ENCODE measurements at places on chromosomes 4 and X.

GRCh38 chr4:8310306-8310705 lies 40.8 kb downstream of the HTRA3 start:
- no peak for DNase-seq

GRCh38 chrX:51395480-51395809 lies 62.8 kb downstream of the NUDT10 start:
- DNase-seq, result no peak

- no peak for DNase-seq
These were observed 5.7 kb downstream of the C4orf54 start for GRCh38 chr4:99651811-99652485.

- DNase-seq, result no peak
These were observed 25.6 kb upstream of the ABCB7 start for GRCh38 chrX:75181721-75182120.

- DNase-seq, result no peak
These were observed 146.2 kb upstream of the SH3RF1 start for GRCh38 chr4:169416997-169417396.

DNA sequence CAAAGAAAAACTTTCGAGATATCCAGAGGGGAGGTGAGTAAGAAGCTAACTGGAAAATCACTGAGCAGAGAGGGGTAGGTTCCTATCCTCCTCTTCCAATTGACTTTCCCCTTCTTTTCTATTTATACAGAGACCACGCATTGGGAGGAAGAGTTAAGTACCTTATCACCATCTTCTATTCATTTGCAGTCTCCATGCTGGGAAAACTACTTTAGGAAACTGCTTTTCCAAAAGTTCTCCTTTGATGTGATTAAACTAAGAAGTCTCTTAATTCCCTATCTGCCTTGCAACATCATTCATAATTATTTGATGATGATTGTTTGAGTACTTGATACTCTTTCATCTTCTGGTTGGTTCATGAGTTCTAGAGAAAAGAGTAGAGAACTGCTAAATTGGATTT lies 306.6 kb downstream of the PPP3CA start:
- no peak for DNase-seq

- DNase-seq, result no peak
These were observed 22.4 kb upstream of the MGST2 start for GRCh38 chr4:139643042-139643895.

DNA sequence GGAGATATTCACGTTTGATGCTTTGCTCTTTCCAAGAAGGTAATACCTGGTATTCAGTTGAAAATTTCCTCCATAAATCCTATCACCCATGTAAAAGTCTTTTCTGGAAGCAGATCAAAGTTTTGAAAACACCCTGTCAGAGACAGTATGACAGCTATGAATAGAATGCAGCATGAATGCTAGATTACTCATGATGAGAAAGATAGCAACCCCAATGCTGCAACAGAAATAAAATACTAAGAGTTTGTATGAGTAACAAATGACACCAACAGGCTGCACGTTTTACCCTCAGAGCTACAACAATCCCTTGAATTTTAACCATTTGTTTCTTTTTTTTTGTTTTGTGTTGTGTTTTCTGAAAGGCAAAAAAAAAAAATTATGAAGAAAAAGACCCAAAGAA lies 108.6 kb downstream of the ARHGAP6 start:
- no peak for DNase-seq

GRCh38 chr4:149211876-149212275 lies 603.8 kb downstream of the IQCM start:
- DNase-seq, result no peak

- DNase-seq, result no peak
These were observed 3.8 kb upstream of the SERPINA7 start for GRCh38 chrX:106042296-106042695.

DNA sequence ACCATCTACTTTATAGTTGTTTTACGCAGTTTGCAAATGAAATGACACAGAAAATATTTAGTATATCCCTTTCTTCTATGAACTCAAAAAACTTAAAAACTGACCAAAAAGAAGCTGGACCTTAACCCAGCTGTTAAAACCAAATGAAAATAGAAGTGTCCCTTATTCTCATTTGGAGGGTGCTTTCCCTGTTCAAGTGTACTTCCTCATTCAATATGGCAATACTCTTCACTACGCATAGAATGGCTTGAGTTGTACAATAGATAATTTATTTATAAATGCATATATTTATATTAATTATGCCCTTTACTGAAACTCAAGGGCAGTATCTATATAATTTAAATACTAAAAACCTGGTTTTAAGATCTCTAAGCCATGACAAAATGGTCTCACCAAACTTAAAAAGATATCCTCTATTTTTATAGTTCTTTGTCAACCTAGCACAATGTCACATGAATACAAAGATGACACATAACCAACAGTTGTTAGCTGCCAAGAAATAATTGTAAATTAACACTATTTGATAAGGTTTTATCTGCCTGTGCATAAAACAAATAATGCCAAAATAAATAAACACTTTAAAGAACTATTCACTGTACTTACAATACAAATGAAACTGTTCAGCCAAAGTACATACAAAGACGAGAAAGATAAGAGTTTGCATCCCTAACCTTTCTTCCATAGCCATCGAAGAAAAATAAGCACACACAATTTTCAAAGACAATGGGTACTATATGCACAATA lies 25.2 kb downstream of the YTHDC1 start:
- no peak for DNase-seq

- no peak for DNase-seq
These were observed 111.9 kb downstream of the SORBS2 start for GRCh38 chr4:185700048-185700447.

- DNase-seq, result no peak
These were observed 24.0 kb downstream of the BTC start for GRCh38 chr4:74770226-74770910.

DNA sequence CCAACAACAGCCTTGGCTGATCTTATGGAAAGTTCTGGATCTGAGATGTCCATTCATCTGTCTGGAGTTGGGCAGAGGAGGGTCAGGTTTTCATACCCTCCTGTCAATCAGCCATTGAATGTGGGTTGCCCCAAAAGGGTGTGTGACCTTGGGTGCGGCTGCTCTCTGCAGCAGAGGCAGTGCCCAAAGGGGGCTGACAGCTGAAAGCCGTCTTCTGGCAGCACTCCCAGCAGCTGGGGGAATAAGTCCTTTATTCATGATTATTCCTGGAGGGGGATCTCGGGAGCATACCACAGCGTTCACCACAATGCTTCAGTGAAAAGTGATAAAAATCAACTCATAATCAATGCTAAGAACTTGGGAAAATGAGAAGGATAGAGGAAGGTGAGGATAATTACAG lies 54.7 kb downstream of the OTC start:
- no peak for DNase-seq

DNA sequence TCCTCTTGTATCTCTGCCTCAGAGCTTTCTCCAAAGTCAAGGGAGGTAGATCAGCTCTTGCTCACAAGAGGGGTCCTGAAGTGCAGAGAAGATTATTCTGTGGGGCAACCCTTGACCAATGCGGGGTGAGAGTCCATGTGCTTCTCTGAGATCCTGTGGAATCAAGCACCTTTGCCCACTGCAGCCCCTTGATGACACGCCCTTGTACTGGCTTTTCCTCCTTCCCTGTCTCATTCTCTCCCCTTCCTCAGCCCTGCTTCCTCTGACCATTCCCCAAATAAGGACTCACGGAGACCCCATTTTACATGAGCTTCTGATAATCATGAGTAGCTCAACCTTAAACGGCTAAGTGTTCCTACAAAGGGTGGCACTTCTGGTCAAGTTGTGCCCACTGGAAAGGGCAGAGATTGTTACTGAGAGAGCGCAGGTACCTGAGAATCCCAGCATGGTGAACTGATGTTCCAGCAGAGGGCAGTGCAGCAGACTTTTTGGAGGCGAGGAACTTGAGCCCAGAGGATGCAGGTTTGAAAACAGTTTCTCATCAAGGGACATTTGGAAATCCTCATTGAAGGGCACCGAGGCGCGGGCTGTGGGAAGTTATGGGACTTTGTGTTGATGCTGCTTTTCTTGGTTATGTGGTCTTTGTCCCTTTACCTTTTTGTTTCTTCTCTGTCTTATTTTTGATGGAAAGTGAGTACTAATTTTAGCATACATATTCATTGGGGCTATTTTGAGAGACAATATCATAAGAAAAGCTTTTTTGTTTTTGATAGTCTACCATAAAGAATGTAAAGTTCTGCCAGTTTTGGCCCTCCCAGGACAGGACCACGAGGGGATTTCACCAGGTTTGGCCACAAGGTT lies 201.3 kb downstream of the RBM46 start:
- no peak for DNase-seq

GRCh38 chrX:154419688-154420401 lies 8.5 kb downstream of the TAFAZZIN start:
- DNase-seq, result no peak

DNA sequence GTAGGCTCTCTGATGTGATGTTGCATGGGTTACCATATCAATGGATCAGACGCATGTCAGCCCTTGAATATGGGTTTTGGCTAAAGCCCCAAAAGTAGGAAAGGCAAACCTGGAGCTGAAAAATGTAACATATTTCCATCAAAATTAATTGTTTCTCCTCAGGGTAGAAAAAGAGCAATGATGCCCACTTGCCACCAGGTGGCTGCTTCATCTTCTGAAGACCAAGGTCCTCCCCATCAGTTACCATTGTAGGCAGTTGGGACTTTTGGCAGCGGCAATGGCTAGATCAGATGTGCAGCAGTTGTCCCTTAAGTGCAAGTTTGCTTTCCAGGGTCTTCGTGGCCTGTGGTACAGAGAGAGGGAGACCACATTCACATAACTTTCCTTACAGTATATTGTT lies 118.2 kb downstream of the NAF1 start:
- DNase-seq, result no peak

DNA sequence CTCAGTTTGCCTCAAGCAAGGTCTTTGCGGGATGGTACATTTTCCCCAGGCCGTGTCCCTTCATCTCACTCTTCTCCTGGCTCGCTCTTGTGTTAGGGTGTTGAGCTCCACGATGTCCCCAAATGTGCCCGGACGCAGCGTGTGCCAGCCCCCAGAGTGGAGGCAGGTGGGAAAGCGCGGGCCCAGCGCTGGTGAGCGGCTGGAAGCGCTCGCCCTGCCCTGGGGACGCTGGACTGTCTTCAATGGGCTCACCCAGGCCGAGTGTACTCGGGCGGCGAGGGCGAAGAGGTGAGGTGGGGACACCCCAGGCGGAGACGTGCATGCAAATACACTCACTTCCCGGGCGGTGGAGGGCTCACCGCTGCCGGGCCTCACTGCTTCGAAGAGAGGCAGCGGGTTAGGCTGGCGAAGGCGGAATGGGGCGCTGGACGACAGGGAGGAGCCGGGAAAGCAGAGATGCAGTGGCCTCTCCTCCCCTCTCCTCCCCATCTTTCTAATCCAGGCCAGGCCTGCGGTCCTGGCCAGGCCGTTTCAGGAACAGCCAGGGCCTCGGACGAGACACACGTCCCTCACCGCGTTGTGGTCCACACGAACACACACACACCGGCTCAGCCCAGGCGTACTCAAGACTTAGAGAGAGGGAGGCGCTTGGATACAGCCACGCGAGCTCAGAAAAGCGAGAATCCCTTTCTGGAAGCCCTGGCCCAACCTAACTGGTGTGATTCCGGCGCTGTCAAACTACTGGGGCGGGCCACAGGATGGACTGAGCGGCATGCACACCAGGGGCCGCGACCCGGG lies 2.2 kb downstream of the NKX6-1 start:
- DNase-seq, result no peak

DNA sequence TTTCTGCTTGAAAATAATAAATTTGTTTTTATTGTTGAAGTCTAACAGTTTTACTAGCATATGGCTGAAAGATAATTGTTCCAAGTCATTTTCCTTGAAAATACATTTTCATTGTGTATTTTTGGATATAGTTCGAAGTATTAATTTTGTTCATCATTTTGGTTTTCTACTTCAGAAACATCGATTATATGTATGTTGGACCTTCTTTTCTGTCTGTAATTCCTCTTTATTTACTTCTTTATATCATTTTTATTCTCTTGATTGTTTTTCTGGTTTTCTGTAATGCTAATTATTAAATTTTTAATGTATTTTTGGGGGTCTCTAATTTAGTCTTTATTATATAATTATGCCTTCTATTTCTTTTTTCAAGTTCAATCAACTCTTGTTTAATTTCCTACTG lies 407.1 kb upstream of the FRG1 start:
- DNase-seq, result no peak

DNA sequence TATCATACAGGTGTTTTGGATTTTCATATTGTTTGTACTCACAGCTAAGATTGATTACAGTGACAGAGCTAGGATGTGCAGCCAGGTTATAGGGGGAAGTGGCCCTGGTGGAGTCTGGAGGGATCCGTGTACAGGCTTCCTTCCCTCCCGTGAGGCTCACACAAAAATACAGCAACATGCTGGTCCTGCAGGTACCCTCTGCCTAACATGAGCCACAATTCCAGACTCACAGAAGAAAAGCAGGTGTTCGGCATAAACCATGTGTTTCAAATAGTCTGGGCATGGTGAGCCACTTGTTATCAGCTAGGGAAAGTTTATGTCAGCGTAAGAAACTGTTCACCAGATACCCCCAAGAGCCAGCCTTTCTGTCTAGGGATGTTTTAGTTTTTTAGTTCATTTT lies 82.9 kb downstream of the HTT start:
- DNase-seq, result no peak

DNA sequence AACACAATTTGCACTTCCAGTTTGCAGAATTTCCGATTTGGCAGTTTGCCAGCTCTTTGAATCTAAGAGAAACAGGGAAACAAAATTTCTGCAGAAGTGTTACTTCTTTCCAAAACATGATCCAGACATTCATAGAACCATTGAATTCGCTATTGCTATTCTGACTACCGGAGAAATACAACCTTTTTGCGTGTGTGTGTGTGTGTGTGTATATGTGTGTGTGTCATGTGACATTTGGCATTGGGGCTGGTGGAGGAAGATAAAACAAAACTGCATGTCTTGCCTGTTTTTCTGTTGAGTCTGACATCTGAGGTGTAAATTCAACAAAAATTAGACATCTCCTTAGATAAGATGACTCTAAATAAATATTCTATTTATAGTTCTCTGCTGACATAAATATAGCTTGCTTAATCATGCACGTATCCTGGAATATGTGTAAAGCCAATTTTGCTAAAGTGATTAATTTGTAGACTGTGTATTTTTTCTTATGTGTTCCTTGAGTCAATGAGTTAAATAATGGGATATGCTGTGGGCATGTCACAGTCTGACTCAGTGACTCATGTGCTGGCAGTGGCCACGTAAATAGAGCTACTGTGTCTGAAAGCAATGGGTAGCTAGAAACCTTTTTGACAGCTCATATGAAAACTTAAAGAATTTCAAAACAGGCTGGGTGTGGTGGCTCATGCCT lies 98.9 kb downstream of the HPGD start:
- DNase-seq, result no peak

GRCh38 chr4:164606478-164606877 lies 147.5 kb upstream of the SMIM31 start:
- DNase-seq, result no peak

- DNase-seq, result no peak
These were observed 138.3 kb downstream of the PCDH10 start for GRCh38 chr4:133287396-133287795.

- DNase-seq, result no peak
These were observed 6.6 kb upstream of the MAGEB17 start for GRCh38 chrX:16160729-16161128.

GRCh38 chr4:58301376-58301999 lies 1191.3 kb upstream of the IGFBP7 start:
- no peak for DNase-seq
